Frontal cortex (tissue), 4 donors: ENCODE measurements at places on chromosomes 16 and 17. TPM values are rescaled to one million over a fixed set of nuclear protein-coding genes. Genes with fewer than 3 reads are reported as not detected.

The SLC38A7 gene
- total RNA-seq: 14.3 TPM

DNA sequence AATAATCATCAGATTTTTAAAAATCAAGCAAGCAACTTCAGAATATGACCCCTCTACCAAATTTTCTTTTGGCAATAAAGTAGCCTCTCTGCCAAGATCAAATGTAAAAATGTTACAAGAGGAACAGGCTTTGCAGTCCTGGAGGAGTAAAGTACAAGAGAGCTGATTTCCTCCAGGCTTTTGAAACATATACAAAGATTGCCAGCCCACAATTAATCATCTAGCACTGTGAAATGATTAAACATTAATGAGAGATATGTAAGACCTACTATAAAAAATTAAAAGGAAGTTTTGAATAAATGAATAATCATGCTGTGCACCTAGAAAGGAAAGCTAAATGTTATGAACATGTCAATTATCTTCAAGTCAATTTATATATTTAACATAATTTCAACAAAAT, 26.3 kb downstream of the TXNDC11 start:
- no peak for DNase-seq

DNA sequence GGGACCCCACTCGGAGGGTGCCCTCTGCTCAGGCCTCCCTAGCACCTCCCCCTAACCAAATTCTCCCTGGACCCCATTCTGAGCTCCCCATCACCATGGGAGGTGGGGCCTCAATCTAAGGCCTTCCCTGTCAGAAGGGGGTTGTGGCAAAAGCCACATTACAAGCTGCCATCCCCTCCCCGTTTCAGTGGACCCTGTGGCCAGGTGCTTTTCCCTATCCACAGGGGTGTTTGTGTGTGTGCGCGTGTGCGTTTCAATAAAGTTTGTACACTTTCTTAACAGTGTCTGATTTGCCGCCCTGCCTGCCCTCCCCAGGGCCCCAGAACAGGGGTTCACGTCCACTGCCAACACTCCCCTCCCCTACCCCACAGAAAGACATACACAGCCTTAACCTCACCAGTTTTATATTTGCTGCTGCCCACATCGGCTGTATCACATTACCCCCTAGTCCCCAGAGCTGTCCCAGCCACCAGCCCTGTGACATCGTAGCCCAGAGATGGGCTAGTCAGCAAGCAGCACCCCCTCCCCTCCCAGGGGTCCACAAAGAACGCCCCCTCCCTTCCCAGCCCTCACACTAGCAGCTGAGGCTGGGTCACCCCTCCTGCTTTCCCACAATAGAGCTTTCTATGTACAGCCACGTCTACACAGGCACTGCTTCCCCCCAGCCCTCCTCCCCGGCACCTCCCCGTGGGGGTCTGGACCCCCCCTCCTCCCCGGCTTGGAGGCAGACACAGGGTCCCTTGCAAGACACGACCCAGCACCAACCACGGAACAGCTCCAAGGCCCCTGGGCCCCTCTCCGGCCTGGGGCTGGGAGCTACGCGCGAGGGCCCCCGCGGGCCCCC, 7.9 kb downstream of the GRN start:
- no peak for DNase-seq

DNA sequence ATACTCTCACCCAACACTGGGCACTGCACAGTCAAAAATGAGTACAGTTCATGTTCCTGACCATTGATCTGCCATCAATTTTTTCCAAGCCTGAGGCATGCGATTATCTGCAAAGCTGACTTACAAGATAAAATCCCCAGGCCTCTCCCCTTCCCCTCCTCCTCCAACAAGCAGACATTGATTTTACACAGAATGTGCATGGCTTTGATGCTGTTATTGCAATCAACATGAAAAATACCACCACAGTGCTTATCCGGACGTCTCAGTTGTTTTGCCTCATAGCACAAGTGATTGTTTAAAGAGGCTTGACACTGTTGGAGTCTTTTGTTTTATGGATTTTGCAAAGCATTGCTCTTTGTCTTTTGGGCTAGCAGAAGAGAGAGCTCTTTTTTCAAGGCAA, 163.8 kb downstream of the TOX3 start:
- DNase-seq: no peak
